ENCODE measurements at places on chromosomes 5 and 9.

- no peak for DNase-seq
These were observed 52.1 kb downstream of the CTNND2 start for GRCh38 chr5:11851965-11852716.

- no peak for DNase-seq
These were observed 20.9 kb upstream of the NEUROG1 start for GRCh38 chr5:135556620-135557019.

- DNase-seq = no peak
These were observed 21.3 kb downstream of the WWC1 start for GRCh38 chr5:168312606-168313295.

- no peak for DNase-seq
These were observed 312.5 kb downstream of the ACTL7B start for GRCh38 chr9:108543251-108543778.

DNA sequence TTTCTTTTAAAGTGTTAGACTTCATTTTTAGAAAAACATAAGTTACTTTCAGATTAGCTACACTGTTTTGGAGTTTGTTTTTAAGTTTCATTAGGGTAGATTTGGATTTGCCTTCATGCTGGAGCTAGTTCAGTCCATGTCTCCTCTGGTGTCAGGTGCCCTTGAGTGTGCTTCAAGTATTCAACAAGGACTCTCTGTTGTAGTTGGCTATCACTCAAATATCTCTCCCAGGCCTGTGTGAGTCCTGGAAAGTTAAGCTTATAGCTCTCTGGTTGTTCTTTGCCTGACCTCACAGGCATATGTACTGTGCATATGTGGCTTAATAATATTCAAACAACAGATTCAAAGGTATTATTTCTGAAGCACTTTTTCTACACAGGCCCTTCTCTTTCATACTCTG is 45.4 kb downstream of the PTBP3 start:
- no peak for DNase-seq

- no peak for DNase-seq
These were observed 10.4 kb downstream of the PTCH1 start for GRCh38 chr9:95506428-95506677.
